T-helper 1 cell (primary cell): ENCODE measurements at places on chromosomes 7 and 10.

- DNase-seq = no peak
These were observed 4.9 kb upstream of the ZFYVE27 start for GRCh38 chr10:97732052-97732359.

DNA sequence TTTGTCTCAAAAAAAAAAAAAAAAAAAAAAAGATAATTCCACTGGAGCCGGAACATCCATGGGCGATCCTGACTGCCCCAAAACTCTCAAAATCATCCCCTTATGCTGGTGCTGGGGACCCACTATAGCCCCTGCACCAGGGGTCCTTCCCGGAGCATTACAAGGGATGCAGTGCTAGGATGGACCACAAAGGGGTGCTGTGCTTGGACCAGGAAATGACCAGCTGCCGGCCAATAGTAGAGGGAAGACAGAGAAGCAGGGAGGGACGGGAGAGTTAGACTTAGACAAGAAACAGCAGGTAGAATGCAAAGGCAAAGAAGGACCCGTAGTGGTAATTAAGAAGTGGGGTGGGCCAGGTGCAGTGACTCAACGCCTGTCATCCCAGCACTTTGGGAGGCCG is 40.5 kb downstream of the RCC1L start:
- no peak for DNase-seq

DNA sequence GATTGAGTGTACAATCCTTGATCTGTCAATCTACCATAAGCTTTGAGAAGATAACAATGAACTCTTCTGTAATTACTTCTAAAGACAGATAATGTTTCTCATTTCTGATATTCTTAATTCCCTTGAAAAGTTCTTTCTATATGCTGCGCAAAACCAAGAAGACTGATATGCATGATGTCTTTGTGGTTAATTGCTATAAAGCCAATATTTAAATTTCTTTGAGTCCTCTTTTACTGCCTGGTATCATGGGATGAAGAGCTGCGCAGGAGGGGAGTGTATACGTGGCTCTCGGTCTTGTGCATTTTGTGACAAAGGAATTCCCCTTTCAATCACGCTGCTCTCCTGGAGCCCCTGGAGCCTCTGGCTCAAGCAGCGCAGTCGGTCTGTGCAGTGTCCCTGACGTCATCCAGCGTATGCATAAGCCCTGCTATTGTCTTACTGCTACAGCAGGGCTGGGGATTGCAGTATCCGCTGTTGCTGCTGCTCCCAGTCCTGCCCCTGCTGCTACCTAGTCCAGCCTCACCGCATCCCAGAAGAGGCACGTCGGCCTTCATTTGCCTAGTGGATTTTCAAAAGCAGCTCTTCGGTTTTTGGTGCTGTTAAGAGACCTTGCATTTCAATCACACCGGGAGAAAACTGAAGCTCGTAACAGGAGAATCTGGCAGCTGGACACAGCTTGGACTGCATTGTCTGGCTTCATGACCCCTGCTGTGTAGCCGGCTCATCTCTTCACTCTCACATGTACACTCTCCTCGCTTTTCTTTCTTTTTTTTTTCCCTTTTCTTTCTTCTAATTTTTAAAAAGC is 66.7 kb downstream of the ST7 start:
- no peak for DNase-seq

DNA sequence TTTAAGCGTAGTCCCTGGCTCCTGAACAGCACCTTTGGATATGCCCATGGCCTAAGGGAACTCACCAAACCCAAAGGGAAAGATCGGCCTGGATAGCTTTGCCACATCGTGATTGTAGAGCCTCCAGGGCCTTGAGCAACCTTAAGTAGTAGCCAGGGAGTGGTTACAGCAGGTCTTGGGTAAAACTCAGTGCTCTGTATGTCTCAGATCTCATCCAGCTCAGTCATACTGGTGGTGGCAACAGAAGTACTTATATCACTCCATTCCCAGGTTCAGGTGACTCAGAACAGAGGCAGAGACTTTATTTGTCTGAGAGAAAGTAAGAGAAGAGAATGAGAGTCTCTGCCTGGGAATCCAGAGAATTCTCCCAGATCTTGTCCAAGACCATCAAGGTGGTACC is 39.1 kb upstream of the AASS start:
- no peak for DNase-seq

DNA sequence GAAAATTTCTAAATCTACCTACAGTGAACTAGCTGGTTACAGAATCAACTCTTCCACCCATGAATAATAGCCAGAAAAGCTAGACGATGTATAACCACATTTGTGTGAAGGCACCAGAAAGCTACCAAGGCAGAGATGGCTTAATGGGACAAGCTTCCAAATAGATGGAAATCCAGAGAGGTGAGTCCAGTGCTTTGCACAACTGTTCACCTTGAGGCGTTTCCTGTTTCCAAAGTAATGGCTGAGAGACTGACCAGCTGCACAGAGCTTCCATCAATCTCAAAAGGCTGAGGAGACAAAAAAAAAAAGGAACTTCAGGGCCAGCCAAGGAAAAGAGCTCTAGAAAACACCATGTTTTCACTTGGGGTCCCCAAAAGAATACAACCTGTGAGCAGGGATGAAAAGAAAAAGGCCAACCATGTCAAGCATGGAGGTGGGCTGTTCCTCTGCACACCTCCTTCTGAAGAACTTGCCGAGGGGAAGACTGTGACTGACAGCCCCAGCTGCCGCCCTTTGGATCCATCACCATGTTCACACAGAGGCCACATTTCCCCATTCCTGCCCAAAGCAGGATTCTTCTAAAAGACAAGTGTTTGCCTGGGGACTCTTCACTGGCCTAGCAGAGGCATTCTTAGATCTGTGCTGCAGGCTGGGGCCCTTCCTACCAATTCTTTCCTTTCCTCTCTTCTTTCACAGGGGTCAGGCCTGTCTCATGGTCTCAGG is 72.9 kb downstream of the ARHGAP21 start:
- DNase-seq = no peak

GRCh38 chr7:371779-372545 is 82.0 kb downstream of the FOXL3 start:
- DNase-seq = no peak

- DNase-seq = no peak
These were observed at the start of gene AKR1B15 for GRCh38 chr7:134548877-134549276. Gene AKR1B15 (plus strand): TSS chr7:134549110. CDS start chr7:134564620, 15,510 bp downstream.

DNA sequence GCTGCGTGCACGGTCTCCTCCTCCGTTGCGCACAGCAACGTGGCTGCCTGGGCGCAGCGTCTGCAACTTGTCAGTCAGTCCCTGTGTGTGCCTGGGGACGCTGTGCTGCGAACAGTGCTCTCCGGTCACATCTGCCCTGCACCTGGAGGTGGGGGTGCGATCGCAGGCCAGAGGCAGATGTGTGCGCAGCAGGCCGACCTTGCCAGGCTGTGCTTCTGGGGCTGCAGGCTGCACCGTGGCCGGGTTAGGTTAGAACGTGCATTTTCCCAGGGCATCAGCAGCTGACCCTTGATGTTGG is 8.2 kb upstream of the GET4 start:
- DNase-seq = no peak

GRCh38 chr10:71687077-71687476 is 32.5 kb downstream of the C10orf105 start:
- DNase-seq = no peak
